Stimulated activated naive CD8-positive, alpha-beta T cell treated with anti-CD3 and anti-CD28 coated beads, Interleukin-15, Interleukin-2, amounts not matched to agents 100 U/mL and 50 U/mL, for 24 hours (primary cell): ENCODE measurements at places on chromosomes 4 and X.

DNA sequence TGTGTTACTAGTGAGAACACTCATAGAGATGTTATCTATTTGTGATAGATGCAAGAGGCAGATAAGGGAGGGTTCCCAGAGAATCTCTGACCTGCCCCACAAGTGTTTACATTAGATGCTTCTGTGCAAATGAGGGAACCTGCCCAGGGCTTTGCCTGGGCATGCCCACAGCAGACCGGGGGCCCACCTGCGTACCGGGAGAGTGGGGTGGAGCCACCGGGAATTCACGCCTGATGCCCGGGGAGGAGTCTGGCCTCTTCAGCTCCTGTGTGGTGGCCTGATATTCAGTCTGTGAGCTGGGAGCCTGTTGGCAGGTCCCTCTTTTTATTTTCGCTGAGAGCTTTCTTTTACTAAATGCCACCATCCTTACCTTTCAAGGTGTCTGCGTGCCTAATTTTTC, 155.7 kb downstream of the SNCA start:
- no peak for DNase-seq

DNA sequence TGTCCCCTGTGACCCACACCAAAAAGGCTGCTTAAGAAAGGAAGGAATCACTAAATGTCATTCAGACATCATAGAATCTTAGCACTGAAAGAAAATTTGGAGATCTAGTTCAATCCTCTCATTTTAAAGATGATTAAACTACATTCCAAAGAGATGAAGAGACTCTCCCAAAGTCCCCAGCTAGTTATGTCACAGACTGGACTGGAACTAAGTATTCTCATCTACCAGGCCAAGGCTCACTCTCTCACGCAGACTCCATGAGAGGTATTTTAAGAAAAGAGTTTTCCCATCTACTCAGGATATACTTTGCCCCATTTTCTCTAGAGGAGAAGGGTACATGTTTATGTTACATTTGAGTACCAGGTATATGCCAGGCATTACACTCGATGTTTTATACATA, 6.9 kb downstream of the FABP2 start:
- DNase-seq, result no peak

DNA sequence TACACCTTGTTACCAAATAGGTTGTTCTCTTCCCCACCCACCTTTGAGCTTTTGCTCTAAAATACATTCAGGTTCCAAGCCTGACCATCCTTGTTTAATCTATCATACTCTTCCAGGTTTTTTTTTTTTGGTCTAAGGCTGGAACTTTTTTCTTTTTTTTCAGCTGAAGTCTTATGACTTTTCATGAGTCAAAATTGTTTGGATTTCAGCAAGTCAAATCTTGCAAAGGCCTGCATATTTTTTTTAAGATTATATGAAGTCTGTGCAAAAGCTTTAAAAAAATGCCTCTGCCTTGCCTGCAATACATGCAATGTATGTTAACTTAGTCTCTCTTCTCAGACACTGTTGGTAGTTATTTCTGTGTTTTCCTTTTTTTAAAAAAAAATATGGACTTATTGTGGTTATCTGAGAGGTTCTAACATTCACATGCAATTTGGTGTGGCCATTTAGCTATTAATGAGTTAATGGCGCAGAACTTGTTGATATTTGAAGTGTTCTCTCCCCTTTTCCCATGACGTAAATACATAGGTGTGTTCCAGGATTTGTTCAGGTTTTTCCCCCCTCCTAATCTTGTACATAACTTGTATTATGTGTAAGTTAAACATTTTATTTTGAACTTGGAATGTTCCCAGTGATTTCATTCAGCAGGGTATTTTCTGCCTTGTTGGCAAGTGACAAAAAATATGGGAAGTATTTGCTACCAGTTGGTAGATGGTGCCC, 58.7 kb downstream of the CCKAR start:
- DNase-seq, result no peak

DNA sequence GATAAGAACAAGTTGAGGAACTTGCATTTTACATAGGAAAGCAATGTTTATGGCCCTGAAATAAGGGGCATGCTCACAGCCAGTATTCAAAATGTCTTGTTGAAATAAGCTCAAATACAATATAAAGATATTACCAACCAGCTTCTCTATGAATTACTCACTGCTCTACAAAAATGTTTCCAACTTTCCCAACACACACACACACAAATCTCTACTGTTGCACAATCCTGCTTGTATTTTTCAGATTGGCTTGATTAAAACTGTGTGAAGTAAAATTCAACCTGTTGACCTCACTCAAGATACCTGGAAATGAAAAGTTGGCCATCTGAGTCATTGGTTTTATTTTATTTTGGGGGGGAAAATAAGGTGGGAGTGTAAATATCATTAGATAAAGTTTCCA, 128.6 kb downstream of the CHIC2 start:
- no peak for DNase-seq

DNA sequence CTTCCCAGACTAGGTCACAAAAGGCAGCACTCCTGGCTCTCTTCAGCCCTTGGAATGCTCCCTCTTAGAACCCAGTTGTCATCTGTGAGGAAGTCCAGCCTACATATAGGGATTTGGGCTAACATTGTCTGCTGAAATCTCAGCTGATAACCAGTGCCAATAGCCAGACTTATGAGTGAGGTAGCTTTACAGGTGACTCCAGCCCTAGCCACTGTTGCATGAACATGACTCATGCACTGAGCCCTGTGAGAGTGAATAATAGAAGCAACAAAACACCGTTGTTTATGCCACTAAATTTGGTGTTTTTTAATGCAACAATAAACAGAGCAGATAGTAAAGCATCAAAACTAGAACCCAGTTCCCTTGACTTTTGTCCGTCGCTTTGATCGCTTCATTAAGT, 433.2 kb downstream of the STIM2 start:
- no peak for DNase-seq

GRCh38 chr4:8586246-8586645, 6.1 kb downstream of the GPR78 start:
- no peak for DNase-seq

DNA sequence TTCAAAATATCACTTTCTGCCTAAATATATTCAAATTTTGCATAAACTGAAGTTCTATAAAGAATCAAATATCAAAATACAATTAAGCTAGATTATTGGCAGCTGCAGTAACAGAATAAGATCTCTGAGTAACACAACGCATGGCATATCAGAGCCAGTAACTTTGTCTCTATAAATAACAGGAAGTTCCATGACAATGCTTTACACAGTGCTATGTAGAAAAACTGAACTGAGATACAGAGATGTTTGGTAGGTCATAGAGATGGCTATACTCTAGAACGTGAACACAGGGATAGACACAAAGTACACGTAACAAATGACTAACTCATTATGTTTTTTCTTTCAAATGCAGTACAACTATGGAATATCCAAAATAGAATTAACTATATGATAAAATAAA, 18.2 kb downstream of the UBE2D3 start:
- DNase-seq, result no peak
